Kasumi-1 (cell line): ENCODE measurements at places on chromosomes 6 and 20.

DNA sequence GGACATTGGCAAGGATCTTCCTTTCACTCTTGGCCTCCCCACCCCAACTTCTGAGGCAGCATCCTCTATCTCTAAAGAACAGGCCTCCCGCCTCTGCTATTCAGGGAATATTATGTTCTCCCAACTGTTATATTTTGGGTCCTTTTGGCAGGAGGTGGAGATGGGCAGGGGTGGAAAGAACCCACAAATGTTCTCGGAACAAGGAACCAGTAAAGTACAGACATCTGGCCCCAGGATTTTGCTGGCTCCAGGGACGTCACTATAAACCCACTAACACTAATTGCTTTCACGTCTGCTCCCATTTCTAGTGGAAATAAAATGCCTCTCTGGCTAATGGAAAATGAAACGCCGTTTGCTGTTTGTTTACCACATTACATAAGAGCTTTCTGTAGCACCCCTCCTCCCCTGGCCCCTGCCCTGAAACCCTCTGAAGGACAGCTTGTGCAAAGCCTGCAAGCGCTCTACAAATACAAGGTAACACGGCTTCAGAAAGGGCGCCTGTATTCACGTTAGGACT, 77.7 kb upstream of the TBC1D7 start:
- no peak for DNase-seq

- DNase-seq = no peak
Observed at GRCh38 chr6:126396131-126396530, 56.2 kb downstream of the CENPW start.

GRCh38 chr6:22848121-22848520, 278.8 kb downstream of the HDGFL1 start:
- DNase-seq = no peak

DNA sequence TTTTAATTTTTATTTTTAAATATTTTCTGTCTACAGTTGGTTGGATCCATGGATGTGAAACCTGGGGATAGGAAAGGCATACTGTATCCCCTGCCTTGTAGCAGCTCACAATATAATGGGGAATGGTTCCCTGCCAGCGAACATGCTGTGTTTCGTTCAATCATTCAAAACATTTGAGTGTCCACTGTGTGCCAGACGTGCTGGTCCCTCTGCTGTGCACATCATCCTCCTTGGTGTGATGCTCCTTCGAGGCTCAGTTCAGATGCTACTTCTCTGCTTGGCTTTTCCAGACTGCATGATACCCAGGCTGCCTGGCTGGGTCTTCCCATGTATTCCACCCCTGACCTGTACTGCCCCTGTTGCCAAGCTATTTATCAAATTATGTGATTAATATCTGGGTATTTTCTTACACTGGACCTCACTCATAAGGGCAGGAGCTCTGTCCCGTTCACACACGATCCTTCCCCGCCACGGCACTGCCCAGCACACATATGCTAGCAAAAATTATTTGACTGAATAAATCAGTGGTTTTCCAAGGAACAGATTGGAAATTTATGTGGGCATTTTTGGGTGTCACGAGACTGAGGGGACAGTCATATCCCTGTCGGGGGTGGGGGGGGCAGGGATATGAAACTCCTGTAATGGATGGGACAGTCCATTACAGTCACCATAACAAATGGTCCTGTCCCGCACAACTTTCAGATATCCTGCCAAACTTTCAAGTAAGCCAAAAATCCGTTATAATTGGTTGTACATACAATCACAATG, 4.9 kb downstream of the SDCBP2 start:
- no peak for DNase-seq

DNA sequence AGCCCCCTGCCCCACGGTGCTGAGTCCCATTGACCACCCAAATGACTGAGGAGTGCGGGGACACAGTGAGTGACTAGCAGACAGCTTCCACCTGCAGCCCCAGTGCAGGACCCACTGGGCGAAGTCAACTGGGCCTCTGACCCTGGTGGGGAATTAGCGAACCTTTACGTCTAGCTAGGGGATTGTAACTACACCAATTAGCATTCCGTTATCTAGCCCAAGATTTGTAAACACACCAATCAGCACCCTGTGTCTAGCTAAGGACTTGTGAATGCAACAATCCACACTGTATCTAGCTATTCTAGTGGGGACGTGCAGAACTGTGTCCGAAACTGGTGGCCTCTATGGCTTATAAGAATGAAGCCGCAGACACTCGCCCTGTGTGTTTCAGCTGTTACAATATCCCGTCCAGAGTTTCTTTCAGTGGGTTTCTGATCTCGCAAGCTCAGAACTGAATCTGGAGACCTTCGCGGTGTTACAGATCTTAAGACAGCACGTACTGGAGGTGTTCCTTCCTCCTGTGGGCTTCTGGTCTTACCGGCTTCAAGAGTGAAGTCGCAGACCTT, 21.1 kb upstream of the GMPR start:
- DNase-seq = no peak

DNA sequence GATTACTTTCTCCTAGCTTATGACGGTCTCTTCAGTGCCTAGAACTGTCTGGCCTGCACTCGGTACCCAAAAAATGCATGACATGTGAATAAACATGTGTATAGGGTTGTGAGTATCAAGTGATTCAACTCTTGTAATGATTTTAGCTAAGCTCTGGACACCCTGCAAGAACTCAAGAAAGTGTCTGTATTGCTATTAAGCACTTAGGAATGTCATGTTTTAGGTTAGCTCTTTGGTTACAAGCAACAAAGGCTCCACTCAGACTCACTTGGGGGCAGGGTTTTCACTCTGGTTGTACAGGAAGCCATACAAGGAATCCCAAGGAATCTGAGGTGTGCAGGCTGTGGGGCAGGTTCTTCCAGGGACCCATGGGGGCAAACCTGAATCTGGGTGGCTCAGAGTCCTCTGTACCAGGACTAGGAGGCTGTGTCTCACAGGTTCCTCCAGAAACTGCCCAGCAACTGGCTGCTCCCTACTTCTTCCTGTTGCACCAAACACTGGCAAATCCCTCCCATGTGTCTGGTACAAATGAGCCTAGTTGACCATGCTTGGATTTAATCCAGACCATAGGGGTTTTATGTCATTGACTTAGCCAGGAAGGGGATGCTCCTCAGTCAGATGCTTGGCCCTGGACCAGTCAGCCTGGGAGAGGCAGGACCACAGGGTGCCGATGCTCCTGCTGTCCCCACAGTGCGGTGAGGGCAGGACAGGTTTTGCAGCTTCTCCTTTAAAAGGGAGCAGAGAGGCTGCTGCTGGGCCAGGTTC, 77.9 kb upstream of the CDH4 start:
- no peak for DNase-seq

- peak; percentile 36 for DNase-seq
Observed at GRCh38 chr20:57389695-57390603, 1.2 kb upstream of the RBM38 start.

DNA sequence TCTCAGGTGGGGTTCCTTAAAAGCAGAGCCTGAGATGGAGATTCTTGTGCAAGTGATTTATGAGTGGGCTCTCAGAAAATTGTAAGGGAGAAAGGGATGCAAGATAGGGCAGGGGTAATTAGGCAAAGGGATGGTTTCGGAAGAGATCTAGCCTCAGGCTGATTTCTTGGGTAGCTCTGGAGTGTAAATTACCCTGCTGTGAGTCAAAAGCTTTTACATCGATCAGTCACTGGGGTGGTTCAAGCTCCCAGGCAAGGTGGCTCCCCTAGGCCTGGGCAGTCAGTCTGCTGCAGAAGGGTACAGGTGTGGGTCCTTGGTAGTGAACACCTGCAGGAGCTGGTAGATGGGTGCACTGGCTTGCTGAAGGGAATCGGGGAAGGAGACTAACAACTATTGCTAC, 11.1 kb upstream of the PM20D2 start:
- no peak for DNase-seq

GRCh38 chr6:43770372-43771209, 580 bp downstream of the VEGFA start:
- peak; percentile 72 for DNase-seq

GRCh38 chr6:11279284-11279689, 46.8 kb upstream of the NEDD9 start:
- DNase-seq = no peak

GRCh38 chr20:48875914-48876240, 45.6 kb upstream of the ARFGEF2 start:
- peak; percentile 11 for DNase-seq

DNA sequence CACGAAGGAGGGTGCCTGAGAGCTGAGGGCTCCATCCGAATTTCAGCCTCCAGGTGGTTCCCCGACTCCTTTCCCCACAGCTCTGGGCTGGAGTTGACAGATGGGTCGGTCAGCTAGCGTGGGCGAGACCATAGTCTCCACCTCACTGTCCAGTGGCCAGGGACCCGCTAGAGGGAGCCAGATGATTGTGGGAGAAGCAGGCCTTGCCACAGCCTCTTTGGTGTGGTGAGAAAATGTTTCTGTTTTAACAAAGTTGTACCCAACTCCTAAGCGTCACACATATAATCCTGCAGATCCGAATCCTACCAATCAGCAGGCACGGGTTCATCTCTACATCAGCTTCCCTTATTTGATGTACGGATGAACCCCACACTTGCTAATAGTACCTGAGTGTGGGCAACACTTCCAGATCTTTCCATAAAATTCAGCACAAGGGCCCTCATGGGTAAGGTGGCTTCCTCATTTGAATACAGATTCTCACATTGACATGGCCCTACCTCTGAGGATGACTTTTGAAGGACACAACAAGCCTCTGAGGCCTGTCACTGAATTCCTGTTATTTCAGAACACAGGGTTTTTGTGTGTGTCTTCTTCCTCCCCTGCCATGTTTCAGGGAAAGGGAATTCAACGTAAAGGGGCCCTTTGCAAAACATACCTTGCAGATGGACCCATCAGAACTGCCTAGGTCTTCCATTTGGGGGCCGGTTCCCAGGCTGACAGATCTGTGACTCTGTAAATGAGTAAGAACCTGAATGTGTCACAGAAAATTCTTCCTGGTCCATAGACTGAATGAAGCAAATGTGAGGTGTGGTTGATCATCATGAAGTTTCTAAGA, 103.2 kb upstream of the DUSP22 start:
- DNase-seq = peak; percentile 65

DNA sequence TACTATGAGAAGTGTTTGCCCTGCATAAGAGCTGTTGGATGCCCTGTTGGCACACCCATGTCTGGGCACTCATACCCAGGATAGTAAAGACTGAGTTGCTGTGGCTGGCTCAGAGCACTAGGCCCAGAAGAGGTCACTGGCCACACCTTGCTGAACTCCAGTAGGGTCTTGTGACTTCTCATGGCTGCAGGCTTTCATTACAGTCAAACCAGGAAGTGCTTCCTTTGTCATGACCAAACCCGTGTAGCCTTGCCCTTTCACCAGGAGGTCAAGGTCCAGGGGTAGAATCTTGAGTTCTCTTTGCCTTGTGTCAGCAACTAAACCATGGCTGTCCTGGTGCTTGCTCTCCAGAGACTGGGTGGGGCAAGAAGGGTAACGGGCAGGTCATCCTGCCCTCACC, 49.5 kb downstream of the CD164 start:
- DNase-seq = no peak

DNA sequence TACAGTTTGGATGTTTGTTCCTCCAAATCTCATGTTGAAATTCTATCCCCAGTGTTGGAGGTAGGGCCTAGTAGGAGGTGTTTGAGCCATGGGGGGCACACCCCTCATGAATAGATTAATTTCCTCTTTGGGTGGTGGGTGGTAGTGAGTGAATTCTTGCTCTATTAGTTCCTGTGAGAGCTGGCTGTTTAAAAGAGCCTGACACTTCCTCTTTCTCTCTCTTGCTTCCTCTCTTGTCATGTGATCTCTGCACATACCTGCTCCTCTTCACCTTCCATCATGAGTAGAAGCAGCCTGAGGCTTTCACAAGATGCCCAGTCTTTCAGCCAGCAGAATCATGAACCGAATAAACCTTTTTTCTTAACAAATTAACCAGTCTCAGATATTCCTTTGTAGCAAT, 340.2 kb upstream of the CHD6 start:
- DNase-seq = no peak

DNA sequence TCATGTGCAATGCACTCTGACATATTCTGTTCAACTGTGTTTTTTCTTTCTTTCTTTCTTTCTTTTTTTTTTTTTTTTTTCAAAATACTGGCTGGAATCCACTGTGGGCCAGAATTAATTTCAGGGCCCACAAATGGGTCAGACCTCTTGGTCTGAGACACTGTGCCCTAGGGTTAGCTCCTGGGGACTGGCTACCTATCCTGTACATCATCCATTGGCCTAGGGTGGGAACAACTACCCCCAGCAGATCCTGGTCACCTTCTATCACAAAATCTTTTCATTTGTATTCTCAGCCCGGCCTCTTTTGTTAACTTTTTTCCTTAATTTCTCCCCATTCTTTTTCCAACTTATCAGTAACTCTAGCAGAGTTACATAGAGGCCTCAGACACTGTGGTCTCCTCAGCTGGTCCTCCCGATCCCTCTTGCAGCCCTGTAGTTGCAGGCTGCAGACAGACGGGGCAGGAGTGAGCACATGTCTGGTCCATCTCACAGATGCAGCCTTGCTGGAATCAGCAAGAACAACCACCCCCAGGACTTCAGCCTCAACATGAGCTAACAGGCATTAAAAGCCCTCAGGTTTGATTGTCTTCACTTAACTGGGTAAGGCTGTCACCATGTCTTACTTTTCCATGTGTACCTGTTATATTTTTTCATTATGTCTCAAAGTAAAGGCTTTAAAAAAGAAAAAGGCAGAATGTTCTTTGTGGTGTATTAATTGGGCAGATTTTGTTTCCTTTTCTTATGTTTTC, 41.3 kb downstream of the TXLNB start:
- peak; percentile 81 for DNase-seq

- DNase-seq = no peak
Observed at GRCh38 chr6:144820270-144820669, 535.1 kb downstream of the UTRN start.

DNA sequence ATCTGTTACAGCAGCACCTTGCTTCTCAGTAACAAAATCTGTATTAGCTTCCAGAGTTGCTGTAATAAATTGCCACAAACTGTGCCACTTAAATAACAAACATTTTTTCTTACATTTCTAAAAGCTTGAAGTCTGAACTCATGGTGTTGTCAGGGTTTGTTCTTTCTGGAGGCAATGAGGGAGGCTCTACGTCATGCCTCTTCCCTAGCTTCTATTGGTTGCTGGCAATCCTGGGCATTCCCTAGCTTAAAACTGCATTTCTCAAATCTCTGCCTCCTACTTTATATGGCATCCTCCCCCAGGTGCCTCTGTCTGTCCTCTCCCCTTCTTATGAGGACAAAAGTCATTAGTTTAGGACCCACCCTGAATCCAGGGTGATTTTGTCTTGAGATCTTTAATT, 41.6 kb upstream of the TMEM244 start:
- no peak for DNase-seq

DNA sequence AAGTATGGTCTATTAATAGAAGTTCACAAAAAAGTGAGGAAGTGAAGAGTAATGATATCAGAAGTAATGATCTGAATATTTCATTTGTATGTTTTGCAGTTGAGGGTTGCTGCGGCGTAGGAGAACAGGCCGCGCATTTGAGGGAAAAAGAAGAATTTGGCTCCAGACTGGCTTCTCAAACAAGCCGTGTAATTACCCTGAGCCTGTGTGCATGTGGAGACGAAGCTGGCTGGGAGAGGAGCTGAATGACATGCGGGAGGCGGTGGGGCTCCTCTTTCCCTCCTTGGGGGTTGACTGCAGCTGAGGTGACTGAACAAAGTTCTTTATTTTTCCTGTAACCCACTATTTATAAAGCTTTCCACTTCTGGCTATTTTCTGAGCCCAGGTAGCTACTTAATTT, 115.5 kb upstream of the AFDN start:
- DNase-seq = no peak

GRCh38 chr20:54275359-54276111, 67.6 kb downstream of the PFDN4 start:
- no peak for DNase-seq
